ENCODE measurements at places on chromosomes 12 and 14.

- no peak for DNase-seq
These were observed 159.9 kb upstream of the NOS1 start for GRCh38 chr12:117521346-117521745.

DNA sequence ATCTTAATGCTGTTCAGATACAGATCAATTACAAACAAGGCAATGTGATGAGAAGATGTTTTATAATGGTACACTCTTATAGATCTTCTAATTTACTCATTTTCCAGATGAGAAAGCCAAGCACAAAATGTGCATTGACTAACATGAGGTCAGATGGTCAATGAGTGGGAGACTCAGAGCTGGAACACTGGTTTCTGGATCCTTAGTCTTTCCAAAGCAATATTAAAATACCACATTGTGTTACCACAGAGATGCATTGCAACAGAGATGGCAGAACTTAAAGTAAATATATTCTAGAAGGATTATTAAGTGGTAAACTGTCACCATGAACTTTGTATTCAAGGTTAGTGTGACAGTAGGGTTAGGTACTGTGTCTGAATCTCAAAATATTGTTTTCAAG lies 113.6 kb downstream of the SLC15A5 start:
- no peak for DNase-seq

GRCh38 chr12:5173511-5174011 lies 129.9 kb downstream of the KCNA5 start:
- no peak for DNase-seq

DNA sequence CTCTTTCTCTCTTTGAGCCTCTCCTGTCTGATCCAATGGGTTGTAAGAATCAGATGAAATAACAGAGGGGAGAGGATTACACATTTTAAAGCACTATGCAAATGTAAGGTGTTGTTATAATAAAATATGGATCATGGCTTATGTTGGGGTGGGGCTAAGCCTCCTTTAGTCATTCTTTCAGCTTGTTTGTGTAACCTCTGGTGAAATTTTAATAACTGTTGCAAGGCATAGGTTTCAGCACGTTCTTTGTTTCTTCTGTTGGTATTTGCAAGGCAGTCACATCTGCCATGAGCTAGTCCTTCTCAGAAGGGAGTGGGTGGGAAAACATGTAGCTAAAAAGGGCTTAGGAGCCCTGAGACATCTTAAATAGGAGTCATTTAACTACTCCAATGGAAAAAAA lies 74.8 kb upstream of the FRMD6 start:
- no peak for DNase-seq

DNA sequence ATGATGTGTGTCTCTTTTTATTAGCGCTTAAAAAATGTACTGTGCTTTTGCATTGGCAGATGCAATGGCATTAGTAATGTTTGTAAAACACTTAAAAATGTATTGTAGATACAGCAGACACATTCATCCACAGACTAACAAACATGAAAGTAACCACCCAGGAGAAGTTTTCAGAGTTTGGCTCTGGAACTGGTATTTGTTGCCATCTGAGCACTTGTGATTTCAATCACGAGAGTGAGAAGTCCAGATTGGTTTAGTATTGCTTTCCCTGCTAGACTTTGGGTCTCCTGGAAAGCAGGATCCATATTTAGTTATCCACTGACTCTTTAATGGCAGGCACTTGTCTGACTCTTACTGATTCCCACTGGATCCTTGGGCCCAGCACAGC lies 13.2 kb downstream of the RASSF8 start:
- no peak for DNase-seq

GRCh38 chr12:120102189-120103043 lies 14.1 kb downstream of the RAB35 start:
- DNase-seq: no peak

GRCh38 chr12:120481022-120481767 lies 11.6 kb upstream of the SRSF9 start:
- DNase-seq: no peak

GRCh38 chr12:122474324-122474716 lies 26.4 kb downstream of the ZCCHC8 start:
- no peak for DNase-seq

GRCh38 chr14:99654235-99654985 lies 9.5 kb downstream of the HHIPL1 start:
- peak; percentile 44 for DNase-seq

DNA sequence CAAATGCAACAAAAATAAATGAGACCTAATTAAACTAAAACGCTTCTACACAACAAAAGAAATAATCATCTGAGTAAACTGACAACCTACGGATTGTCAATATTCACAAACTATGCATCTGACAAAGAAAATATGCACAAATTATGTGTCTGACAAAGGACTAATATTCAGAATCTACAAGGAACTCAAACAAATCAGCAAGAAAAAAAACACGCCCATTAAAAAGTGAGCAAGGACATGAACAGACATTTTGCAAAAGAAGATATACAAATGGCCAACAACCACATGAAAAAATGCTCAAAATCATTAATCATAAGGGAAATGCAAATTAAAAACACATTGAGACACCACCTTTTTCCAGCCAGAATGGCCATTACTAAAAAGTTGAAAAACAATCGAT lies 37.0 kb downstream of the BLTP3B start:
- no peak for DNase-seq

DNA sequence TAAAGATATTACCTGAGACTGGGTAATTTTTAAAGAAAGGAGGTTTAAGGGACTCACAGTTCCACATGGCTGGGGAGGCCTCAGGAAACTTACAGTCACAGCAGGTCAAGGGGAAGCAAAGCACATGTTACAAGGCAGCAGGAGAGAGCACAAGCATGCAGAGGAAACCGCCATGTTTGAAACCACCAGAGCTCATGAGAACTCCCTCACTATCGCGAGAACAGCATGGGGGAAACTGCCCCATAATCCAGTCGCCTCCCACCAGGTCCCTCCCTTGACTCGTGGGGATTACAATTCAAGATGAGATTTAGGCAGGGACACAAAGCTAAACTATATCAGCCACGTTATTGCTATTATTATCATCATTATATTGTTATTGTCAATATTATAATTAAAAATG lies 138.7 kb downstream of the RIMBP2 start:
- no peak for DNase-seq

- peak; percentile 57 for DNase-seq
These were observed 64.2 kb downstream of the SPRING1 start for GRCh38 chr12:116673681-116674111.

DNA sequence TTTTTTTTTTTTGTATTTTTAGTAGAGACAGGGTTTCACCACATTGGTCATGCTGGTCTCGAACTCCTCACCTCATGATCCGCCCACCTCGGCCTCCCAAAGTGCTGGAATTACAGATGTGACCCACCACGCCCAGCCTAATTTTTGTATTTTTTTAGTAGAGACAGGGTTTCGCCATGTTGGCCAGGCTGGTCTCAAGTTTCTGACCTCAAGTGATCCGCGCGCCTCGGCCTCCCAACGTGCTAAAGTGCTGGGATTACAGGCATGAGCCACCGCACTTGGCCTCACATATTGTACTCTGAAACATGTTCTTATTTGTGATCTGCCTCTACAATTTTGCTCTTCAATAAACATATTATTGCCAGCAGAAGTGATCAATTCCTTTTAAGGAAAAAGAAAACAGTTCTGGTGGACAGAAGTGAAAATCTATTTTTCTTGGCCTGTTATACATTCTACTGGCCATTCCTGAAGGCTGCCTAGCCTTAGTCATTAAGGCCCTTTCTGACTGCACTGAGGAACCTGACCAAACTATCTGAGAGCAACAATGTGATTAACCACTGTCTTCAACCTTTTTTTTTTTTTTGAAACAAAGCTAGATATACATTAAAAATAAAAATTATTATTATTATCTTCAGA lies 36.1 kb downstream of the SNX6 start:
- no peak for DNase-seq

GRCh38 chr14:34354556-34354955 lies 107.5 kb downstream of the SPTSSA start:
- no peak for DNase-seq

- DNase-seq: no peak
These were observed 90.3 kb downstream of the USP15 start for GRCh38 chr12:62350554-62350953.

DNA sequence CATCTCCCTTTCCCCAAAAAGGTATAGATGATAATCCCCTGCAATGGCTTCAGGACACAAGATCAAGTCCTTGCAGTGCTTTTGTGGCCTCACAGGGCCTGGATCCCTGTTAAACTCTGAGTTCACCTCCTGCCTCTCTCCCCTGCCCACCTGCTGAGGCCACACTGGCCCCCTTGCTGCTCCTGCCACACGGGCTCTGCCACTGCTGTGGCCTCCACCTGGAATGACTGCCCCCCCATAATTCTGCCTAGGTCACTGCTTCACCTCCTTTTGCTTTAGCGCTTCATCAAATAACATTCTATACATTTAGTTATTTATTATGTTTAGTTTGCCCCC lies 653 bp upstream of the IFI27 start:
- no peak for DNase-seq

DNA sequence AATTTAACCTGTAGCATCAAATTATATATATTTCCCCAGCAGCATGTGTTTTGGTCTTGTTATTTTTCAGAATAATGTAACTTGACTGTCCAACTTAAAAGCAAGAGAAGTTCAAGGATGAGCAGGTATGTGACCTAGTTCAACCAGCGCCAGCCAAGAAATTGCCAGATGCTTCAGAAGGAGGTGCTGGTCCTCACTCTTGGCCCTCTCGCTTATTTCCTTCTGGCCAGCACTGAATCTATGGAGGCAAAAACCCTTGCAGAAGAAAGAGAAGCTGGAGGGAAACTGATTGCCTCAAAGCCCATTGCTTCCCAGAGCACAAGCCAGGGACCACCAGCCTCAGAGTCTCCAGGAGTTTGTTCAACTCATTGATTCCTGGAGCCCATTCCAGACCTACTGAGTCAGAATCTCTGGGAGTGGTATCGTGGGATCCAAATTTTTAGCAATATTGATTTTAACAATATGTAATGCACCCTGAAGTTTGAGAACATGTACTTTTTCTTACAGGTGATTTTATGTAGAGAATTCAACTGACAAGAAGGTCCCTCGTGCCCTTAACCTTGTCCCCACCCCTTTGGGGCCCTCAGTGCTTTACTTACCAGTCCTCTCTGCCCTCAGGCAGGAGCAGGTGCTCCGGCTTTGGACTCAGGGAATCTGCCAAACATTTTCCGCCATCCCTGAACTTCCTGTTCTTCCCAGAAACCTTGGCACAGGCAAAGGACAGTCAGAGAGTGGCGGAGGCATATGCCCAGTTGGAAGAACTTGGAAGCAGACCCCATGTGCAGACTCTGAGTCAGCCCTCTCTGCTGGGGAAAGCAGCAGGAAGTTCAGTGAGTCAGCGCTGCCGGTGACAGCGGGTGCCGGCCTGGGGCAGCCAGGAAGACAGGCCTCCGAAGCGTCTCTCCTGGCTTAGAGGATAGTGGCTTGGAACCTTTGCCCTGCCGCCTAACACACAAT lies 10.4 kb downstream of the BEST3 start:
- peak; percentile 29 for DNase-seq

DNA sequence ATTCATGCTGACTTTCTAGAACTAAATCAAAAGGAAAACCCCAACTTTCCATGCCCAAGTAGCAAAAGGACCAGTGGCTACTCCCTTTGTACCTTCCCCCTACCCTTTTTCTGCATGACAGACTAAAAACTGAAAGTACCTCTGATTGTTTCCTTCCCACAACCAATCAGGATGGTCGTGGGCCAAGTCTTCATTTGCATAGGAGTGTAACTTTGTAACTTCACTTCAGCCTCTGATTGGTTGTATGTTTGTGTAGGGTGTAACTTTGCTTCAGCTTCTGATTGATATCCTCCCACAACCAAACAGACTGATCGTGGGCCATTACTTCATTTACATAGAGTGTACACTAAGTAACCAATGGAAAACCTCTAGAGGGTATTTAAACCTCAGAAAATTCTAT lies 96.5 kb downstream of the DENND5B start:
- no peak for DNase-seq

DNA sequence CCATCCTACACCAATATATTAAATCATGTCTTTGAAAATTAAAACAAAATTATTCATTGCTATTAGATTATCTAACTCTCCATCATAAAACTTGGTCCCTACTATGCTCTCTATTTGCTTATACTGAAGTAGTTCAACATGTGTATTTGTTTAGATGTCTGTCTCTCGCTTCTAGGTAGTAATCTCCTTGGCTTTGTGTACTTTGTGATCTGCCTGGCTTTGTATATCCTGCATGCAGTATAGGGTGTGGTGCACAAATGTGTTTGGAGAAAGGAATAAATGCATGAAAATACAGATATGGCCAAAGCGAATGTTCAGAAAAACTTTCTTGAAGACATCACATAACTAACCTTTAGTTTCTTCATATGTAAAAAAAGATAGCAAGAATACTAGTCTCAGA lies 246.6 kb upstream of the LRFN5 start:
- no peak for DNase-seq

- peak; percentile 100 for DNase-seq
These were observed at the start of gene CTDSP2 for GRCh38 chr12:57846577-57847319. Gene CTDSP2, minus strand, starts transcription at chr12:57846729. Its CDS starts 294 bp downstream, at chr12:57846435.

GRCh38 chr12:1080520-1081223 lies 89.6 kb downstream of the ERC1 start:
- DNase-seq: no peak

- no peak for DNase-seq
These were observed 5.7 kb downstream of the CACNA2D4 start for GRCh38 chr12:1912580-1913376.

GRCh38 chr14:58762629-58763028 lies 124.9 kb downstream of the DACT1 start:
- DNase-seq: no peak

- no peak for DNase-seq
These were observed 389.3 kb upstream of the USP15 start for GRCh38 chr12:61870658-61871484.

DNA sequence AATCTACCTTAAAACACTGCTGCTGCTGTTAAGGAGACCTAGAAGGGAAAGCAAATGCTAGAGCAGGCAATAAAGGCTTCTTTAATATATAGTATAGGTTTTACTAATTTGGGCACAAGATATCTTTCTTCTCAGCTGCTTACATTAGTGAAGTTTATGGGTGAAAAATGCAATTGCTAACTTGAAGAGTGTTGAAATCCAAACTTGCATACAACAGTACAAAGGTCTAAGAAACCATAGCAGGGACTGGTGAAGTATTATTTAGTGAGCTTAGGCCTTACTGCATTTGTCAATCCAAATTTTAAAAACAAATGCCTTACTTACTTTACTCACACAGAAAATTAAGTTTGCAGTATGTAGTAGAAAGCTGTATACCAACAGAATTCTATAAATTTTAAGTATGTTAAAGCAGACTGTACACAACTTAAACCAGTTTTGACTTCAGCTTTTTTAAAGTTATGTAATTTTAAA lies 1.4 kb upstream of the AP4S1 start:
- no peak for DNase-seq

GRCh38 chr14:69685716-69686115 lies 74.3 kb downstream of the SUSD6 start:
- DNase-seq: no peak
